Activated CD4-positive, CD25-positive, alpha-beta regulatory T cell (primary cell): ENCODE measurements at places on chromosomes 2 and 18.

DNA sequence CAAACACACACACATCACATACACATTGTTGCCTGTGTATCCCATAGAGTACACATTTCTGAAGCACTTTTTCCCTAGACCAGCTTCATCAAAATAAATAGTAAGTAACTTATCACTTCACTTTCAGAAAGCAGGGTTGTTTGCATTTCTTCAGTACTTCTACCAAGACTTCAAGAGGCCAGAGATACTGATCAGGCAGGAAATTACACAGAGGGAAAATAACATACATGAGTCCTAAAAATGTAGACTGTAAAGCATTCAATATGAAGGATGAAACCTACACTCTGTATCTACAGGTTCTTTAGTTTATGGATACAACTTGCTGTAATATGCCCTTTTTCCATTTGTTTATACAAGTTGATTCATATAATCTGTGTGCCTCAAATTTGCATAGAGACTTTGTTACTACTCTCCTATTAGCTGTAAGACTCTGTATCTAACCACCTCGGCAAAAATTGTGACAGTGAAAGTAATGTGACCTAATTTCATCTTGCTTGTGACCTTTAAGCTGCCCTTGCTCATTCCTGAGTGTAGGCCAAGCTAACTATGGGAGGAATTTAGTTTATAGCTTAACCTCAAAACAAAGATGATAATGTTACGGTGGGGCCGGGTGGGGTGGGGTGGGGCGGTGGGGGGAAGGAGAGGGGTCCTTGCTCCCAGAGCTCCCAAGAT, 228.9 kb upstream of the SPOPL start:
- no peak for DNase-seq

- no peak for DNase-seq
Measured at GRCh38 chr2:3958969-3959368, 255.6 kb downstream of the DCDC2C start.

GRCh38 chr2:167438206-167438605, 549.9 kb downstream of the XIRP2 start:
- DNase-seq, result no peak

DNA sequence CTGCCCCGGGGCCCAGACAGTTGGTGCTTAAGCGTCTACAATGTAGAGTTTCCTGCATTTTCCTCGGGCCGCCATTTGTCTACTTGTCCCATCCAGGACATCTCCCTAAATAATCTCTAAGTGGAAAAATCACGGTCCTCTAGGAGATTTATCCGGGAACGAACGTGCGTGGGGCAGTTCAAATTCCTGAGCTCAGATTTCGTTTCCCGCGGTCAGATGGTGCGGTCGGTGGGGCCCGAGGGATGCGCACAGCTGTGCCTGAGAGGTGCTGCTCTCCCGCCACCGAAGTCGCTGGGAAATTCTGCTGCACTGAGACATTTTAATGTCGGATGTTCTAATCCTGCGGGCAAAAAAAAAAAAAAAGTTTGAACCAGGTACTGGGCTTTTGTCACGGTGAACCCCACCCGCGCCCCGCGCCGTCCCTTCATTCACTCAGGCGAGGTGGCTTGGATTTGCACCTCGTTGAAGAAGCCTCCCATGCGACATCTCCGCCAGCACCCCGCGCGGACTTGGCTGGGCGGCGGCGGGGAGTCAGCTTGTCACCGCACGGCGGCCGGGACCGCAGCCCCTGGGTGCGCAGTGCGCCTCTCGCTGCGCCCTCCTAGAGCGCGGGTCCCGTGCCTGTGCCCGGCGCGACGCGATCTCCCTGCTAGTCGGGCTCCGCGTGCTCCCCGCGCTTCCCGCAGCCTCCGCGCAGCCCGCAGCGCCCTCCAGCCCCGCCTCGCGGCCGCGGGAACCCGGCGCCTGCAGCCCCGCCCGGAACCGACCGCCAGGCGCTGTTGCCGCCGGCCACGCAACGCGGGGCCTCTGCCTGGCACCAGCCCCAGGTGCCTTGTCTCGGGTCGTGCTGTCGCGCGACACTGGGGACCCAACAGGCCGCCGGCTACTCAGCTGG, 191.9 kb upstream of the TCF4 start:
- no peak for DNase-seq

GRCh38 chr2:210198326-210198725, 26.9 kb downstream of the ACADL start:
- no peak for DNase-seq

- no peak for DNase-seq
Measured at GRCh38 chr2:54074606-54075341, 40.6 kb upstream of the ACYP2 start.

- no peak for DNase-seq
Measured at GRCh38 chr2:72827966-72828646, 2.3 kb upstream of the EXOC6B start.
